ENCODE measurements at places on chromosomes 2 and 18. TPM values are rescaled to one million over a fixed set of nuclear protein-coding genes. Genes with fewer than 3 reads are reported as not detected.

The NTSR2 gene
- not detected for total RNA-seq

The TTC39C gene
- 13.9 TPM for total RNA-seq

The AFTPH gene
- 19.7 TPM for total RNA-seq

The HOXD10 gene
- total RNA-seq, result 7.4 TPM

The DSG1 gene
- total RNA-seq, result not detected

The APCDD1 gene
- total RNA-seq, result not detected

The ALLC gene
- total RNA-seq, result not detected

The KCNS3 gene
- total RNA-seq, result 1.1 TPM

The GALNT13 gene
- 10.0 TPM for total RNA-seq

The CXCR1 gene
- not detected for total RNA-seq

The TMEM247 gene
- total RNA-seq, result not detected

The PROC gene
- total RNA-seq, result 3.7 TPM

The IL36G gene
- not detected for total RNA-seq

The NYAP2 gene
- not detected for total RNA-seq

The TLX2 gene
- total RNA-seq, result 0.30 TPM

The NOL4 gene
- not detected for total RNA-seq

The ASB18 gene
- total RNA-seq, result not detected

The SCYGR1 gene
- total RNA-seq, result not detected

The CHRNA1 gene
- total RNA-seq, result not detected

The IL18R1 gene
- total RNA-seq, result 0.80 TPM

The ACMSD gene
- not detected for total RNA-seq

The RIT2 gene
- total RNA-seq, result not detected

The GKN2 gene
- 3.5 TPM for total RNA-seq

Data from A549 treated with RU486 at 1 μM for 4 hours (cell line).